ENCODE measurements at places on chromosomes 3 and 15. TPM values are rescaled to one million over a fixed set of nuclear protein-coding genes. Genes with fewer than 3 reads are reported as not detected.

- no peak for DNase-seq
Observed at GRCh38 chr3:107264888-107265287, 112.4 kb upstream of the CCDC54 start.

- no peak for DNase-seq
Observed at GRCh38 chr3:157407769-157408168, 28.9 kb upstream of the PTX3 start.

DNA sequence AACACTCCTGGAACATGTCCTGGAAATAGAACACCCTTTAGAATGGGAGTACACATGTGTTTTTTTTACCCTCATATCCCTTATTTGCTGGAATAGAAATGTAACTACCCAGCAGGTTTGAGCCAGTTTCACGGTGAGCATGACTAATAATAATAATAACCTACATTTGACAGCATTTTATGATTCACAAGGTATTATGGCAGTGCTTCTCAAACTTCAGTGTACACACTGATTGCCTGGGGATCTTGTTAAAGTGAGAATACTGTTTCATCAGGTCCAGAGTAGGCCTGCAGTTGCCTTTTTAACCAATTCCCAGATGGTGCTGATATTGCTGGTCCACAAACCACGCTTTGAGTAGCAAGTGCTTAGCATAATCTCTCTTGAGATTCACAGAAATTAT lies 63.9 kb downstream of the NFKBIZ start:
- no peak for DNase-seq

GRCh38 chr3:188528396-188528795 lies 374.4 kb downstream of the LPP start:
- DNase-seq = no peak

DNA sequence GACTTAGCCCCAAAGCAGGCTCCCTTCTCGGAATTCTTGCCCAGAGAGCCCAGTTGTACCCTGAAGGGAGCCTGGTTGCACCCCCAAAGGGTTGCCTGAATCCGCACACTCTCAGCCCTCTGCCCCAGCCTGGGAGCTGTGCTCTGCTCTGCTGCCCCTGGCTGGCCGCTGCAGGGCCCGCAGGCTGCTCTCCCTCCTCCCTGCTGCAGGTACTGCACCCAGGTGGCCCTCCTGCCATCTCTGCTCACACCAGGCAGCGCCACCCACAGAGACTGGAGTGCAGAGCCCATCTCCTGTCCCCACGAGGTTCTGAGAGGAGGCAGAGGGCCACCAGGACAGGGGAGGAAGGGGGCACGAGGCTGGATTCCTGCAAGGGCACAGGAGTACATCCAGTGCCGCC lies 134.2 kb upstream of the NSMCE3 start:
- no peak for DNase-seq

- DNase-seq = no peak
Observed at GRCh38 chr3:72055436-72055835, 270.5 kb upstream of the PROK2 start.

Gene GOLGA8G
- total RNA-seq = not detected

Gene SNTN
- not detected for total RNA-seq
